Suppressor macrophage treated with lipopolysaccharide for 4 hours (primary cell): ENCODE measurements at places on chromosomes 4 and X.

DNA sequence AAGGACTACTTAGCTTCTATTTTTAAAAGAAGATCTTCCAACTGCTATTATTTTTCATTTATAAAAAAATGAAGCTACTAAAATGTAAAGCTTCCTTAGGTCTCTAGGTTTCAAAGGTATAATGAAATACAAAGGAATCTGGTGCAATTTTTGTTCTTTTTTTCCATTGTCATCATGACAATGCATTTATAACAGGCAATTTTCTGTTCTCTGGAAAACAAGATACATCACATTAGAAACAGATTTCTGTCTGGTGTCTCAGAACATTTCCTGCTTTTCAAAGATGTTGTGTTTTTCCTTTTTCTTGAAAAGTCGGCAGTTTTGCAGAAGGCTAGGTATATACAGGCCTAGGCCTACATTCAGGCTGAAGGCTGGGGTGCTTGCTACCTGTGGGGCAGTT is 63.6 kb upstream of the ATP8A1 start:
- DNase-seq, result no peak

- no peak for DNase-seq
These were observed 32.9 kb upstream of the GRID2 start for GRCh38 chr4:92270908-92271307.

- no peak for DNase-seq
These were observed 299.9 kb downstream of the PRDM5 start for GRCh38 chr4:120622601-120623000.

GRCh38 chr4:87058356-87059073 is 123.7 kb downstream of the AFF1 start:
- peak; percentile 57 for DNase-seq

DNA sequence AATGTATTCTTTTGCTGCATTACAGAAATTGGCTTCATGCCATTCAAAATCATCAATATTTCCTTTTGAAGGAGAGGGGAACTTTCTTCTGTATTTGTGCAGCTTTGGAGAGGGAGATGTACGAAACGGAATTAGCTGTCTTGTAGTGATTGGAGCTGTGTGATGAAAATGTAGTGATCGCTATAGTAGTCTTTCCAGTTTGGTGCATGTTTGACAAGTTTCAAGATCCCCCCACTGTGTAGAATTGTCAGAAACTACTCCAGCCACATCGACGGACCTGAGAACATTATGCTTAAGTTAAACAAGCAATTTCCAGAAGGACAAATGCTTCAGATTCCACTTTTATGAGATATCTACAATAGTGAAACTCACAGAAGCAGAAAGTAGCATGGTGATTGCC is 21.6 kb upstream of the MAGEA1 start:
- DNase-seq, result no peak

DNA sequence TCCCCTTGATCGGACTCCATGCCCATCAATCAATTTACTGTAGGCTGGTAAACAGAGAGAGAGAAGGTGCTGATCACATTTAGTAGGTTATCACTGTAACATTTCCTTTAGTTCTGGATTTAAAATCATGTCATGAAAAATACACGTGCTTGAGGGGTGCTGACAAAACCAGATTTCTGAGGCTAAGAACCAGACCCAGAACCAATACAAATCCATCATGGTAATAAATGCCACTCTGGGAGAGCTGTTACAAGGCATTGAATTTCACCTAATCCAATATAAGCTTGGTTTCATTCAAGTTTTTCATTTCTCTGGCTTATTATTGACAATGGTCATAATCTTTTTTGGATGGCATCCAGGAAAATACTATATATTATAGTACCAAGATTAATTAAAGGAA is 54.5 kb downstream of the FBXO8 start:
- DNase-seq, result no peak

GRCh38 chrX:75623535-75623934 is 100.7 kb upstream of the ZDHHC15 start:
- DNase-seq, result no peak

DNA sequence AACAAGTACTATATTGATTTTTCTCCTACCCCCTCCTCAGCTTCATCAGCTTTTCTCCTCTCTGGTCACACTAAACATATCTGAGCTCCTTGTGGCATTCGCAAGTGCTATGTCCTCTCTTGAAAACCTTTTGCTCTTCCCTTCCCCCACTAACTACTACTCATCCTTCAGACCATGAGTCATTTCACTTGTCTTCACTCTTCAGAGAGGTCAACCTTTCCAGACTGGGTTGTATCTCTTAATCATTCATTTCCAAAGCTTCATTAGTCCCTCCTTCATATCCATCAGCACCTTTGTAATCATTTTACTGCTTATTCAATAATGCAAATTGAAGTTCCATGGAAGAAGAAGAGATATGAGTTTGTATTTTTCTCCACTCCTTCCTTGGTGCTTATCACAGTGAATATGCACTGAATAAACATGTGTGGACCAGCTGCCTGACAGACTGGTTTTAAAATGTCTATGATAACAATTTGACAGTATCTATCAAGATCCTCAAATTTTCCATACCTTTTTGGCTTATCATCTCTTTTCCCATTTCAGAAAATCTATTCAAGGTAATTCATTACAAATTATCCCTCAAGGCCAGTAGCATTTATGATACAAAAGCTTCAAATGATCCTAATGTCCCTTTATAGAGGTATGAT is 28.4 kb downstream of the DDX60L start:
- peak; percentile 80 for DNase-seq

- no peak for DNase-seq
These were observed 244.1 kb upstream of the ARSJ start for GRCh38 chr4:114223580-114223979.

GRCh38 chrX:149510386-149510785 is 5.3 kb upstream of the IDS start:
- DNase-seq, result peak; percentile 19

- no peak for DNase-seq
These were observed 137.6 kb upstream of the SPIN4 start for GRCh38 chrX:63488546-63489373.

DNA sequence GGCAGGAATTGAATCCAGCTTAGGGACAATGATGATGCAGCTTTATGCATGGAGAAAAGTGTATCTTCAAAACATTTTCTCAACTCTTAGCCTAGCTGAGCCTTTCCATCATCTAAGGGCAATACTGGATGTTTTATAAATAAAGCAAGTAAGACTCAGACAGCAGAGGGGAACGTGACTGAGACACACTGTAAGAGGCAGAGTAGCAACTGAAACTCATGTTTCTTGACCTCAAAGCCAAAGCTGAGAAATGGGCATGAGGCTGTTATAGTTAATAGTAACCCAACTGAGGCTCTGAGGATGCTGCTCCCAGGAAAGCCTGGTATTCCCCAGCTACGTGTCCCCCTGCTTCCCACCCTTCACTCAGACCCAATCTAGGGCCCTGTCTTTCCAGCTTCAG is 44.6 kb downstream of the ARHGEF9 start:
- DNase-seq, result no peak

GRCh38 chr4:165839615-165840333 is 33.3 kb upstream of the TLL1 start:
- no peak for DNase-seq

DNA sequence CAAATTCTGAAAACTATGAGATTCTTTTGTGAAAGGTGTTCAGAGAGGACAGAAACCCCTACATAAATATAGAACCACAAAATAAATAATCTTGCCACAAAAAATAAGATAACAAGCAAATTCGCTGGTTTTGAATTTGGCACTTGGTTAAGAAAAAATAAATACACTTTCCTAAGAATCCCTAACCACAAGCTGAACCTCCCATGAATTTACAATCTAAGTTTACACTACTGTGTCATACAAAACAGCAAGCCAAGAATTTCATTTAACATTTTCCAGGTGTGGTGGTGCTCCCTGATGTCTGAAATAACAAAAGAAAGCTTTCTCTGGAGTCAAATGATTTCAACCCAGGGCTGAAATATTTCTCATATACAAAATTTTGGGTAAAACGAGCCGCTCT is 121.0 kb downstream of the KCNIP4 start:
- no peak for DNase-seq

DNA sequence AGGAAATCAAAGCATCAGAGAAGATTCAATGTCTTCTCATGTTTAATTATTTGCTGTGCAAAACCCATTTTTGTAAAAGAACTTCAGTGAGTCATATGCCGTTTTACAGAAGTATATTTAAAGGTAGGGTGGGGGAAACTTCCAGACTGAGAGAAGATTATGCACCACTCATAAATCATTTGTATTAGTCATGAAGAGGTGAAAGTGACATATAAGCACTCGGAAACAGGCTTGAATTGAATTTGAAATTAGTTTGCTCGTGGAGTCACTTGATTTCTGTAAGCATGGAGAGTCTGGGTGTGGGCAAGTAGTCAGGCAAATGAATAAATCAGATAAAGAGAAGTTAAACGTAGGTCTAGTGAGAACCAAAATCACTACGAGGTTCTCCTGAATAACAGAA is 335.1 kb downstream of the ANK2 start:
- DNase-seq, result no peak

- no peak for DNase-seq
These were observed 83.1 kb downstream of the PRDM5 start for GRCh38 chr4:120839334-120839973.

- no peak for DNase-seq
These were observed 459.4 kb downstream of the DTHD1 start for GRCh38 chr4:36740796-36741310.

- peak; percentile 79 for DNase-seq
These were observed at the start of gene STAG2 for GRCh38 chrX:123961268-123962005. Gene STAG2, plus strand, starts transcription at chrX:123961706. Its CDS starts 60,922 bp downstream, at chrX:124022628.

DNA sequence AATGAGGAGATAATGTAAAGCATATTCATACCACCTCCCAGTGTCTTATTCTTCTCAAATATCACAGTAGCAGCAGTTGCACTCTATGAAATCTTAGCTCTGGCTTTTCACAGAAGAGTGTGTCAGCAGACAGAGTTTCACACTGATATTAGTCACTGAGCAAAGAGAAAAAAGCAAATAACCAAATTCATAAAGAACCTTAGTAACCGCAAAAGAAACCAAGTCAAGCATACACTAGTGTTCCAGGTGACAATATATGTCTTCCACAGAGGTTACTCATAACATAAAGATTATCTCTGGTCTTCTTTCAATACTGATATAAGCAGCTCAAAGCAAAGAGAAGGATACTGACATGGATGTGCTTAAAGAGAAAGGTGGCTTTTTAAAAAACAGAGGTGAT is 181.7 kb upstream of the EDNRA start:
- no peak for DNase-seq

DNA sequence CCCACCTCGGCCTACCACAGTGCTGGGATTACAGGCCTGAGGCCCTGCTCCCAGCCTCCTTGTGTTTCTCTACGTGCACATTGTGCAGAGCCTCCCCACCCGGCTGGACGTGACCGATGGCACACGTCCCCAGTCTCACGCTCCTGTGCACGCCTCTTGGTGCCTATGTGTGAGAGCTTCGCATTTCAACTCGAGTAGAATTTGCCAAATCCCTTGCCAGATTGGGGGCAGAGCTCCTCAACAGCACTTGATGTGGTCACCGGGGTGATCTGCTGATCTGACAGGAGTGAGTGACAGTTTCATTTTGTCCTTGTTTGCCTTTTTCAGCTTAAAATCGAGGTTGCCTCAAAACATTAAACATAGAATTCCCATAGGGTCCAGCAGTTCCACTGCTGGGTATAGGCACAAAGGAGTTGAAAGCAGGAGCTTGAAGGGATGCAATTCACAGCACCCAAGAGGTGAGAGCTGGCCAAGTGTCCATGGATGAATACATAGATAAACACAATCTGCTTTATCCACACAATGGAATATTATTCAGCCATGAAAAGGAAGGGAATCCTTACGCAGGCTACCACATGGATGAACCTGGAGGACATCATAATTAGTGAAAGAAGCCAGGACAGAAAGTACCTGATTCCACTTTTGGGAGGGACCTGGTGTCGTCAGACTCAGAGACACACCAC is 17.6 kb downstream of the TMEM187 start:
- DNase-seq, result no peak

- no peak for DNase-seq
These were observed 1.8 kb downstream of the RGS12 start for GRCh38 chr4:3294401-3295241.

DNA sequence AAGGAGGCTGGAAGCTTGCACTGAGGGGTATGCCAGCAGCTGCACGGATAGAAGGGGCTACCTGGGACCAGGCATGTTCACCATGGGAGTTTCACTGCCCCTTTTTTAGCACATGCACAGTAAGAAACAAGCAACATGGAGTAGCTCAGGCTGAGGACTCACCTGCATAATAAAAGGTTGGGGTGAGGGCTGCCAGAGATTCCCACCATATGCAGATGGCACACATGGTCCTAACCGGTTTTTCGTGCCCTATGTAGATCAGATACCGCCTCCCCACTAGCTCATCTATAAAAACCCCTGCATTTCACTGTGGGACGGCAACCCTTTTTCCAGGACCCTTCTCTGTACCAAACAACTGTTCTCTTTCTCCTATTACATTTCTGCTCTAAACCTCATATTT is 97.0 kb upstream of the LANCL3 start:
- no peak for DNase-seq

DNA sequence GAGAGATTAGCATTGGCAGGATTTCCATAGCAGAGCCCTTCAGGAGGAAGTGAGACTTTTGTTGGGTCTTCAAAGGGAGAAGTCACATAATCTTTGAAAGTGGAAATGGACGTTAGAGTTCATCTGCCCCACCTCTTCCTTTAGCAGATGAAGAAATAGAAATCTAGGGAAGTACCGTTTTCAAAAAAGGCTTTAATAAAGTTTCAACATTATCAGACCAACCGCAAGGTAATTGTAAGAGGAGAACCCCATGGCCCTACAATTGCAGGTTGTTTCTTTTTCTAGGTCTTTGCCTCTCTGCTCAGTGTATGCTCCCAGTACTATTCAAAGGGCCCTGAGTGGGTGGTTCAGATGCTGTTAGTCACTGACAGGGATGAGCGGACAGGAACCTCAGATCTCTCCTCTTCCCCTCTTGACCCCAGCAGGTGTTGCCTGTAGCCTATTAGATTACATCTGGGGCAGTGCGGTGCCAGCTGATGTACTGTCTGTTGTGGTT is 48.6 kb upstream of the AP1S2 start:
- DNase-seq, result peak; percentile 71

DNA sequence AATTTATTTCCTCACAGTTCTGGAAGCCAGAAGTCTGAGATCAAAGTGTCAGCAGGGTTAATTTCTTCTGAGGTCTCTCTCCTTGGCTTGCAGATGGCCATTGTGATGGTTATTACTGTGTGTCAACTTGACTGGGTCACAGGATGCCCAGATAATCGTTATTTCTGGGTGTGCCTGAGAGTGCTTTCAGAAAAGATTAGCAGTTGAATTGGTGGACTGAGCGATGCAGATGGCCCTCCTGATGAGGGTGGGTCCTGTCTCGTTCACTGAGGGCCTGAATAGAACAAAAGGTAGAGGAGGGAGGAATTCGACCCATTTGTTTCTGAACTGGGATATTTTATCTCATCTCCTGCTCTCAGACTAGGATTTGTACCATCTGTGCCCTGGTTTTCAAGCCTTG is 15.7 kb downstream of the SMIM43 start:
- DNase-seq, result no peak

DNA sequence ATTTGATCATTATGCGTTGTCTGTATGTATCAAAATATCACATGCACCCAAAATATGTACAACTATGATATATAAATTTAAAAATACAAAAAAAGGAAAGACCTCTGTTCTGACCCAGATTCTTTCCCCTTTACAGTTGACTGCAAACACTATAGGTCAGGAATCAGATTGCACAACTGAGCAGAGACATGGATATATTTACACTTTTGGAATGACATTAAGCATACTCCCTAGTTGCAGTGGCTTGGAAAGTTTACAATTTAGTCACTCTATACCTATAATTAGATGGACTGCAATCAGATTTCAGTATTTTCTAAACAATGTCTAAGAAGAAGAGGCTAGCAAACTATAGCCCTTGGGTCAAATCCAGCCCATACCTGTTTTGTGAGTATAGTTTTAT is 98.5 kb upstream of the INPP4B start:
- no peak for DNase-seq

- no peak for DNase-seq
These were observed 782 bp downstream of the ARHGAP24 start for GRCh38 chr4:85475631-85476233.
